ENCODE measurements at places on chromosomes 13 and 19.
A peak's percentile ranks its signal among the peaks of the same experiment; 100 is the strongest.

- DNase-seq, result no peak
These were observed 236.5 kb downstream of the FOXO1 start for GRCh38 chr13:40429706-40430545.

GRCh38 chr19:32254509-32254890, 90.9 kb upstream of the ZNF507 start:
- DNase-seq, result no peak

GRCh38 chr19:58009301-58009665, 6.7 kb upstream of the ZNF606 start:
- DNase-seq, result no peak

- no peak for DNase-seq
These were observed 260.3 kb downstream of the KCNRG start for GRCh38 chr13:50275392-50276063.

- DNase-seq, result no peak
These were observed 154.7 kb upstream of the TSC22D1 start for GRCh38 chr13:44730851-44731250.

- no peak for DNase-seq
These were observed 181.0 kb upstream of the GPR12 start for GRCh38 chr13:26941345-26942174.

- DNase-seq, result no peak
These were observed 7.9 kb downstream of the CFD start for GRCh38 chr19:867301-867793.

GRCh38 chr13:22173610-22174009, 502.7 kb downstream of the FGF9 start:
- DNase-seq, result no peak

DNA sequence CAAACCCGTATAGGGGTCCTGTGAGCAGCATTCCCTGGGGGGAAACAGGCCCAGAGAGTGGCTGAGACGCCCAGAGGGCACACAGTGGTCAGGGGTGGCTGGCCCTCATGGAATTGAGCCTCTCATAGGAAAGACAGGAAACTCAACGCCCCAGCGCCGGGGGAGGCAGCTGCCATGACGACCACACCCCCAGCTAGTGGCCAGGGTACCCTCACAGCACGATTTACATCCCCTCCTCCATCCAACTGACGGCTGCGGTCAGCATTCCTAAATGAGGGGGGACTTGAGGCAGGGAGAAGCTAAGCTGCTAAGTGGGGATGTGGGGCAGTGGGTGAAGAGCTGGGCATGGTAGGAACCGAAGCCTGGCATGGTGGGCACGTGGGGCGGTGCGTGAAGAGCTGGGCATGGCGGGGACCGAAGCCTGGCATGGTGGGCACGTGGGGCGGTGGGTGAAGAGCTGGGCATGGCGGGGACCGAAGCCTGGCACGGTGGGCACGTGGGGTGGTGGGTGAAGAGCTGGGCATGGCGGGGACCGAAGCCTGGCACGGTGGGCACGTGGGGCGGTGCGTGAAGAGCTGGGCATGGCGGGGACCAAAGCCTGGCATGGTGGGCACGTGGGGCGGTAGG, 10.0 kb downstream of the MED16 start:
- DNase-seq, result no peak

DNA sequence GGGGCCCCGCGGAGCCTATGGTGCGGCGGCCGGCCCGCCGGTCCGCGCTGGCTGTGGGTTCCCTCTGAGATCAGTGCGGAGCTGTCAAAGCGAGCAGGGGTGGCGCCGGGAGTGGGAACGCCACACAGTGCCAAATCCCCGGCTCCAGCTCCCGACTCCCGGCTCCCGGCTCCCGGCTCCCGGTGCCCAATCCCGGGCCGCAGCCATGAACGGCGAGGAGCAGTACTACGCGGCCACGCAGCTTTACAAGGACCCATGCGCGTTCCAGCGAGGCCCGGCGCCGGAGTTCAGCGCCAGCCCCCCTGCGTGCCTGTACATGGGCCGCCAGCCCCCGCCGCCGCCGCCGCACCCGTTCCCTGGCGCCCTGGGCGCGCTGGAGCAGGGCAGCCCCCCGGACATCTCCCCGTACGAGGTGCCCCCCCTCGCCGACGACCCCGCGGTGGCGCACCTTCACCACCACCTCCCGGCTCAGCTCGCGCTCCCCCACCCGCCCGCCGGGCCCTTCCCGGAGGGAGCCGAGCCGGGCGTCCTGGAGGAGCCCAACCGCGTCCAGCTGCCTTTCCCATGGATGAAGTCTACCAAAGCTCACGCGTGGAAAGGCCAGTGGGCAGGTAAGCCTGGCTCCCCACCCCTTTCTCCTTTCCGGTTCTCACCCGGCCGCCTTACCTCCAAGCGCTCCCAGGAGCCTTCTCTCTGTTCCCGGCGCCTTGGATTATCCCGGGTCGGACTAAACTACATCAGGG, at the start of gene PDX1:
TSS of gene PDX1 (plus strand) at position 67 of the 743 bp plus-strand sequence. CDS start at position 206, 139 bp downstream.
- DNase-seq, result no peak

DNA sequence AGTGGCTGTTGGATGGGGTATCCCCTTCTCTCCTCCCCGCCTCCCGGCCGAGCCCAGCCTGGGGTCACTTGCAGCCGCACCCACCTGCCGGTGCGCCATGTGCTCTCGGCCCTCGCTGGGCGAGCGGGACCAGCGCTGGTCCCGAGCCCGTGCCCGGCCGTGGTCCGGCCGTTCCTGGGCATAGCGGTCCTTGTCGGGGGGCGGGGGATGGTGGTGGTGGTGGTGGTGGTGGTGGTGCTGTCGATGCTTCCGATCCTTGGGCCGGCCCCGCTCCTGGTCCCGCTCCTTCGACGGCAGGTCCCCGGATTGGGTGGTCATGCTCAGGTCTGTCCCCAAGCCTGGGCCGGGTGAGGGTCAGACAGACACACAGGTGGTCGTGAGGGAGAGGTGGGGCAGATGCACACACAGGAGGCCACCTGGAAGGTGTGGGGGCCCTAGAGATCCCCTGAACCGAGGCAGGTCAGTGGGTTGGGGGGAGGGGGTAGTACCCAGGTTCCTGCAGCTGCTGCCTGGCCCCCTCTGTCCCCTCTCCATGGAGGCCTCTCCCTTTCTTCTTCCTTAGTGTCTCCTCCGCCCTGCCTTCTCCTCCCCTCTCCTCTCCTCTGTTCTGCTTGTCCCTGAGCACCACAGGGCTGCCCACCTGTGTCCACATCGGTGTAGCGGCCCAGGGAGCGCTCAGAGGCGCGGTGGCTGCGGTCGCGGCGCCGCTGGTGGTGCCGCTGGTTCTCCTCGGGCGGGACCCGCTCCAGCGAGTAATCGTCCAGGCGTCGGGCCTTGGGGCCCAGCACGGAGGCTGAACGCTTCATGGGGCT, 58.7 kb downstream of the IER2 start:
- no peak for DNase-seq

DNA sequence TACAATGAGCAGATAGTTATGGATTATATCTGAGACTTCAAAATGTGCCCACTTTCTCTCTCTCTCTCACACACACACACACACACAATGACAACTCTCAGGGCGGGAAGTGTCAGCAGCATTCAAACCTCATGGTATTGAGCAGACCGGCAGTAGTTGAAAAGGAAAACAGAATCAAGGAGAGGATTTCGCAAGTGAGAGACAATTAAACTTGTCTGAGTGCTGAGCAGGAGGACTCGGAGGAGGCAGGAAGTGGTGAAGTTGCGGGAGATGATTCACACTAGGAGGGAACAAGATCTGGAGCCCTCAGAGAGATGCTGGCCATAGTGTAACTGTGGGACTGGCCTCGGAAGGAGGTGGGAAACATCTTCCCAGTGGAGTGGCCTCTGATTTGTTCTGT, 353.1 kb downstream of the EFNB2 start:
- DNase-seq, result no peak

DNA sequence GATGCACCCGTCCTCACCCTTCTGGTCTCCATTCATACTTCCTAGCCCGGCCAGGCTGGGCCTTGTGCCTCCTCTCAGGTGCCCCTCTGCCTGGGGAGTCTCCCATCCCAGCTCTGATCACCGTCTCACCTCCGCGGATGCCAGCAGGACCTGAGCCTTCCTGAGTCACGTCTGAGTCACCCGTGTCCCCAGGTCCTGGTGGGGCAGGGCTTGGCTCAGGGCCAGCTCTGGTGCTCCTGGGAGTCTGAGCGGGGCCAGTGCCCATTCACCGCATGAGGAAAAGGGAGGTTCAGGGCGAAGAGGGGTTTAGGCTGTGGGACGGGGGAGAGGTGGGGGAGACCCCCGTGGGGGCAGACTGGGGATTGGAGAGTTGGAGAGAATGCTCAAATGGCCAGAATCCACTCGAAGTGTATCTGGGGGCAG, 593 bp downstream of the ATP8B3 start:
- DNase-seq, result no peak

DNA sequence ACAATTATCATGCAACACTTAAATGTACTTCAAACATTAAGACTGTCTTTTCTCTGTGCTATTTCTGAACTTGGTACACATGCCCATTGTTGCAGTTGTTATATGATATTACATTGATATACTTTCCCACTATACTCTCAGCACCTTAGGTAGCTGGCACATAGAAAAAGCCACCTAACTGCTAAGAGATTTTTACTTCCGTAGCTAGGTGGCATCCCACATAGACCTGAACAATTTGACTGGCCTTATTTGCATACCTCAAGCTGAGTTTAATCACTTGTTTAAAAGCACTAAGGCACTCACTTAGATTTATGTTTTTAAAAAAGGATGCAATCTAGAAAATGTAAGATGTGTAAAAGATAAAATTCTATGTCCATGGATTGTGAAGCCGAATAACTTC, 194.2 kb downstream of the POU4F1 start:
- DNase-seq, result no peak

DNA sequence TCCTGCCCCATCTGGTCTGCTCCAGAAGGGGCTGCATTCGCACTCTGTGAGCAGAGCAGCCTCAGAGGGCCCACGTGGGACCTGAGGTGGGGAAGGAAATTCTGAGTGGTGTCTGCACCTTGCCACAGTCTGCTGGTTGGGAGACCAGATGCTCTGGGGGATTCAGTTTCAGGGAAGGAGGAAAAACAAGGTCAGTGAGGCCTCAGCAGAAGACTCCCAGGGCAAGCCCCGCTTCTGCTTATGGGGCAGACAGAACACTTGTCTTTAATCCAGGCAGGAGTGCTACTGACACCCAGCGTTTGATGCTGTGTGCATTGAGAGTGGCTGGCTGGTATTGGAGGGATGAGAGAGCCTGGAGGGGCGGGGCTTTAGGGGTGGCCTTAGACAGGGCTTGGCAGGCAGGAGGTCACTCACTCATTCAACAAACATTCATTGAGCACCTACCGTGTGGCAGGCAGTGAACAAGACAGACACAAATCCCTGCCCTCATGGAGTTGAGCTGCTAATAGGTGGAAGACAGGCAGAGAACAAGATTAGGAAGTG, 4.9 kb upstream of the CLEC17A start:
- DNase-seq, result no peak

DNA sequence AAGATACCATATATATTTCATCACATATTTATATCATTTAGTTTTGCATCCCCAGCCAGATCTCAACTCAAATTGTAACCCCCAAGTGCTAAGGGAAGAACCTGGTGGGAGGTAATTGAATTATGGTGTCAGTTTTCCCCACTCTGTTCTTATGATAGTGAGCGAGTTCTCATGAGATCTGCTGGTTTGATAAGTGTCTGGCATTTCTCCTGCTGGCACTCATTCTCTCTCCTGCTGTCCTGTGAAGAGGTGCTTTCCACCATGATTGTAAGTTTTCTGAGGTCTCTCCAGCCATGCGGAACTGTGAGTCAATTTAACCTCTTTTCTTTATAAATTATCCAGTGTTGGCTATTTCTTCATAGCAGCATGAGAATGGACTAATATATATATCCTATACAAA, 462.5 kb upstream of the SLITRK5 start:
- DNase-seq, result no peak

DNA sequence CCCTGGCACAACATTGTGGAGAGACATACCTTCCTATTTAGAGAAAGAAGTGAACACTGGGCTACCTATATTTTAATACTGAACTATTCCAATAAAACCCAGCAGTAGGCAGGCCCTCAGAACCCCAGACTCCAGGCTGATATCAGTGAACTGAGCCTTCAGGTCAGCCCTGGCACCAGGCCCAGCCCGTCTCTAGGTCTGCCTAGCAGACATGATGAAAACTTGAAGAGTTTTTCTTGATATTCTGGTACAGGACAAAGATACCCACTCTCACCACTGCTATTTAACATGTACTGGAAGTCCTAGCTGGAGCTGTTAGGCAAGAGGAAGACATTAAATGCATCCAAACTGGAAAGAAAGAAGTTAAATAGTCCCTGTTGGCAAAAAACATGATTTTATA, 396.6 kb upstream of the SPRY2 start:
- DNase-seq, result no peak

GRCh38 chr19:43606569-43607229, 5.2 kb upstream of the SRRM5 start:
- no peak for DNase-seq

DNA sequence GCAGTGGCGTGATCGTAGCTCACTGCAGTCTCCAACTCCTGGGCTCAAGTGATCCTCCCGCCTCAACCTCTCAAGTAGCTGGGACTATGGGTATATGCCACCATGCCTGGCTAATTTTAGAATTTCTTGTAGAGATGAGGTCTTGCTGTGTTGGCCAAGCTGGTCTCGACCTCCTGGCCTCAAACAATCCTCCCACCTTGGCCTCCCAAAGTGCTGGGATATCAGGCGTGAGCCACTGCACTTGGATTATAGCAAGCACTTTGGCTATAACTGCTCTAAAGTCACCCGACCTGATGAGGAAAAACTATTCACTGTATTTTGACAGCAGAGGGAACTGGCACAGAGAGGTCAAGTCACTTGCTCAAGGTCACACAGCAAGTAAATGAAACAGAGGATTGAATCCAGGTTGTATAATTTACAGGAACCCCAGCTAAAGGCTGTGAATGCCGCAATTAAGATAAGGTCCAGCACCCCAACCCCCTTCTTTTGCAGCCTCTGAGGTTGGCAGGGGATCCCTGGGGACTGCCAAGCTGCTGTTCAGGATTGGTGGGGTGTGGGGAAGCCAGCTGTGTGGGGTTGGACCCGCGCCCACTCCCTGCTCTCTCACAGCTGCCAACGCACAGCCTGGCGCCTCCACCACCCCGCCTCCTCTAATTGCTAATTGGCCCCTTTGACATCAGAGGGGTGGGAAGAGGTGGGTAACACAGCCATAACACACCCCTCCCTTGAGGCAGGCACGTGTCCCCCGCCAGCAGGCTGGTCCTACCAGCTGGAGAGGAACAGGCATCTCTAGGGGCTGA, 6.0 kb downstream of the TMIGD2 start:
- no peak for DNase-seq

DNA sequence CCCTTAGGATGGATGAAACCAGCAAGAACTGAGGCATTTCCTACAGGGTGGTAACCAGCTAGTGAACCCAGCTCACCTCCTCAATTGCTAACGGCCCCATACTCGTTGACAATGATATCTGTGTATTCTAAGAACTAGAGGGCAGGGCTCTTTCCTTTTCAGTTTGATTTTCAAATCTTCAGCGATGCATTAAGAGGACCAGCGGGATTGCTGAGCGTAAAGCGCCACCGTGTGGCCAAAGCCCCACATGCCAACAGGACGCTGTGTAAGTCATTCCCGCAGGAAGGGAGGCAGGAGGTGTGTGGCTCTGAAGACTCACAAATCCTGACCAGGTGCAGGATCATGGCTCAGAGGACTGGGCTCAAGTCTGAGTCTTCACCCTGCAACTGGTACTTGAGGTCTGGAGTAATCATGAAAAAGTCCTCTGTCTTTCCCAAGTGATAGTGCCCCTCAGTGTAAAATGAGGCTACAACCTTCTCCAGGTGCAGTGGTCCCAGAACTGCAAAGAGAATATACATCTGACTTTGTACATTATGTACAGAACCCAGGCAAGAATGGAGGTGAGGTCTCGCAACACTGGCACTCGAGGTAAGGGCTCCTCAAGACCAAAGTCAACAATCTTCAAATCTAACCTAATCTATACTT, 40.9 kb downstream of the C13orf42 start:
- peak; percentile 35 for DNase-seq

- DNase-seq, result no peak
These were observed 3.7 kb upstream of the FCER2 start for GRCh38 chr19:7705387-7706187.

- DNase-seq, result no peak
These were observed at the start of gene TOMM40 for GRCh38 chr19:44891016-44891882. TOMM40 (plus strand) TSS chr19:44891254; CDS start chr19:44891416, 162 bp downstream.

Measured in GOT3 (cell line).